NB4 (cell line): ENCODE measurements at places on chromosomes 4 and X.
A peak's percentile ranks its signal among the peaks of the same experiment; 100 is the strongest.

- no peak for DNase-seq
These were observed 439.5 kb downstream of the GRXCR1 start for GRCh38 chr4:43332052-43332425.

GRCh38 chrX:276581-277201, 4.5 kb upstream of the PLCXD1 start:
- DNase-seq, result peak; percentile 40

GRCh38 chr4:107721436-107722100, 1.5 kb upstream of the PAPSS1 start:
- no peak for DNase-seq

DNA sequence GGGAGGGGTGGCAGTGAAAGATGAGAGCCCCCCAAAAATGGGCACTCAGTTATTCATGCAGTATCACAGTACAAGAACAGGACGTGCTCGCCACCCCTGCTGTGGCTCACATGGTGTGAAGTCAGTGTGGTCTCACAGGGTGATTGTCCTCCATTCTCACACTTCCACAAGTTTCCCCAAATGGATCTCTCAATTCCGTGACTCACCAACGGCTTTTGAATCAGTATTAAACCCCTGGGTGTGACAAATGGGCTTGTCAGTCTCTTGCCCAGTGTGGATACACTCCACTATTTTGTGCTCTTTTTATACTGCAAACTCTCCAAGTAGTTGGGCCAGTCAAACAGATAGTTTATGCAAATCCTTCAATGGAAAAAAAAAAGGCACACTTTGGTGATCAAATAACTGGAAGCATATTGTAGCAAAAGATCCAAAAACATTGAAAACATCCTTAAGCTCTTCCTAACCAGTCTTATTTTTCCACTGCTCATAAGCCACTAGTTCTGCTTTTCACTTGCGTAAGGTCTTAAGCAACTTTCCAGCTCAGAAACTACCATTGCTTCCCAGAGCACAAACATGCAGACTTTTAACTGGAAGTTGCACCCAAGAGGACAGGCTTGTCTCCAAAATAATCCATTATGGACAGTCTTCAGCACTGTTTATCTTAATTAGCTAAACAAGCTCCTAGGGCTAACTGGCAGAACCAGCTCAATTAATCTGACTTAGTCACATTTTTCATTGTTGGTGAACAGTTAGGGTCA, 365.7 kb downstream of the PPP3CA start:
- DNase-seq, result peak; percentile 90

GRCh38 chrX:120336899-120337298, 25.0 kb upstream of the ATP1B4 start:
- DNase-seq, result no peak

DNA sequence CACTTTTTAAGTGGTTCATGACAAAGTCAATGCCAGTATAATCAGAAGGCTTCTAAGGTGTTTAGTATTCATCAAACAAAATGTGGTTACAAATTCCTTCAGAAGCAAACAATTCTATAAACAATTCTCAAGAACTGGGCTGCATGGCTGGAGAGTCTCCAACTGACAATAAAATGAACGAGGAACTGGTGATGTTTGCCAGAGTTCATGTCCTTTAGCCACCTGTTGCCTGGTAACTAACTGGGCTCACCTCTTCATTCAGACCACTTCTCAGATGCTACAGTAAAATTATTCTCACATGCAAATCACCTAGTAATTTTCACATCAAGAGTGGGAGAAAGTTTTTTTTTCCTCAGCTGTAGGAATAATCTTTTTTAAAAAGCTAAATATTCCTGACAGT, 53.3 kb downstream of the CAMK2D start:
- no peak for DNase-seq

DNA sequence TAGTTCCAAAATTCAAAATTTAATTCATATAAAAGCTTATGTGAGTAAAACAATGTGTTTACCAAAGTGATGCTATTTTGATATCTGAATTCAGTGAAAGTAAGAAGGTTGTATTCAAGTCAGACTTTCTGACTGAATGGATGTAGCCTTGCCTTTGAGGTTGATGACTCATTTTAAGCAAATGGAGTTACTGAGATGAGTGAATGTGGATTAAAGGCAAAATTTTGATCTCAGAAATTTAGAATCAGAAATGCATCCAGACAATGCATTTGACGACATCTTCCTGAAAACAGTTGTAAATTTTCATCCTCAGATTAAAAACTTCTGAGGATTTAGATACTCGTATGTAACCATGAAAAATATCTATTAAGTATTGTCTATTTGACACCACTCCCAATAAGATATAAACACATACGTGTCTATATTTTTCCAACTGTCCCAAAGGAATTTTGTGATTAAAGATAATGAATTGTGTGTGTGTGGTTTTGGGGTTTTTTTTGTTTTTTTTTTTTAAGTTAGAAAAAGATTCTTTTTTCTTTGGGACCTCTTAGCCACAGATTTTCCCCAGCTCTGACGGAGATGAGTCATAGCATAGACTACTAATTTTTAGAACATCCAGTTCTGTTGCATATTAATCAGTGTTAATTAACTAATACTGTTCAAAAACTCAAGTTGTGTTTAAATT, 34.4 kb downstream of the NFKB1 start:
- DNase-seq, result peak; percentile 27

DNA sequence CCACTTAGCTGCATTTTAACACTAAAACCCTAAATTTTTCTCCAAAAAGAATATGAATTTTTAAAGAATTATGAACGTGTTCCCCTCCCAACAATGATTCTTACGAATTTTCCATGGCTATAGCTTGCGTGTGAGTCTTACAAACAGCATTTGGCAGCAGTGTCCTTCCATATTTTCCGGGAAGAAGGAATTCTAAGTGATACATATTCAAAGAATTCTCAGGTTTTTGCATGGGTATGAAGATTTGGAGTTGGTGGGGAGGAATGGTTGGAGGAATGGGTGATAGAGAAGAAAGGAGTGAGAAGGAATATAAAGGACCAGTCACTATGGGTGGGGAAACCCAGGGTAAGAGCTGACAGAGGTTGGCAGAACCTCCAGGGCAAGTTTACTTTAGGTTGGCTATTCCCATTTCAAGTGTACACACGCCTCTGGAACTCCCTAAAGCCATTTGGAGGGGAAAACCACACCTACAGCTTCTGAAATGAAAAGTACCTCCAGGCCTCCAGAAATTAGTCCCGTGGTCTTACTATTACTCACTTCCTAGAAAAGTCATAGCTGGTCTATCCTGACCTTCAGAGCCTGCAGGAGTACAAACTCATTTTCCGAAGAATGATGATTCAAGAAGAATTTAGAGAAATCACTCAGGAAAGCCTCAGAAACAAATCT, 420.8 kb upstream of the DIPK2B start:
- no peak for DNase-seq

- no peak for DNase-seq
These were observed 128.7 kb downstream of the ARHGAP24 start for GRCh38 chr4:85603437-85604336.

DNA sequence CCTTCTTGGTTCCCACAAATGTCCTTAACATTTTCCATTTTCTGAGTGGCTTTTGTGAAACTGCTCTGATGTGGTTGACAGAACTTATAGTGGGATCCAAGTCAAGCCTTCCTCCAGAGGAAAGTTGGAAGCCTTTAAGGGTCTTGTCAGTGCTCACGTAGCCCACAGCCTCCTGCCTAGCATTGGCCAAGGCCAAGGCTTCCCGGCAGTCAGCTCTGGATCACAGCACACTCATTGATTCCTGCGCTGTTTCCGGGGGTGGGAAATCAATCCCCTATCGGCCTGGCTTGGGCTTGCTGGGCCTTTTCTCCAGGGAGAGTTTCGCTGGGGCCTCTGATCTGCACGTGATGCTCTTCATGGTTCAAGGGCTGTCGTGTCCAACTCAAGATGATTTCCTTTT, 76.1 kb downstream of the SLC9A6 start:
- no peak for DNase-seq

GRCh38 chrX:17078031-17078720, 131.7 kb downstream of the REPS2 start:
- no peak for DNase-seq

- peak; percentile 2 for DNase-seq
These were observed 101.4 kb downstream of the GLRA2 start for GRCh38 chrX:14630733-14631132.

- no peak for DNase-seq
These were observed at the start of gene PRKG2 for GRCh38 chr4:81214881-81215868. Gene PRKG2, minus strand, starts transcription at chr4:81215222. Its CDS starts 10,175 bp downstream, at chr4:81205047.

GRCh38 chrX:48021026-48021900, 14.5 kb downstream of the SPACA5 start:
- peak; percentile 84 for DNase-seq

- no peak for DNase-seq
These were observed 210.2 kb downstream of the DMD start for GRCh38 chrX:33001107-33001506.

DNA sequence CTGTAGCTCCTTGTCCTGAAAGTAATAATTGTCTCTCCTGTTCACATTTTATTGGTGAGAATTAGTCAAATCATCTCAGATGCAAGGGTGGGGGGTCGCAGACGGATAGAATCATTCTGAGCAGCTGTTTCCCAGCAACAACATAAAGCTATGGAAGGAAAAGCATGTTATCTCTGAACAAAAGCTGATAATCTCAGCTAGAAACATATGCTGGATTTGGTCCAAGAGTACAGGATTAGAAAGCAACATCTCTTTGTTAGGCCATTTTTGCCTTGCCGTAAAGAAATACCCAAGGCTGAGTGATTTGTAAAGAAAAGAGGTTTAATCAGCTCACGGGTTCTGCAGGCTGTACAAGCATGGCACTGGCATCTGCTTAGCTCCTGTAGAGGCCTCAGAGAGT, 472.8 kb upstream of the BOD1L1 start:
- no peak for DNase-seq

DNA sequence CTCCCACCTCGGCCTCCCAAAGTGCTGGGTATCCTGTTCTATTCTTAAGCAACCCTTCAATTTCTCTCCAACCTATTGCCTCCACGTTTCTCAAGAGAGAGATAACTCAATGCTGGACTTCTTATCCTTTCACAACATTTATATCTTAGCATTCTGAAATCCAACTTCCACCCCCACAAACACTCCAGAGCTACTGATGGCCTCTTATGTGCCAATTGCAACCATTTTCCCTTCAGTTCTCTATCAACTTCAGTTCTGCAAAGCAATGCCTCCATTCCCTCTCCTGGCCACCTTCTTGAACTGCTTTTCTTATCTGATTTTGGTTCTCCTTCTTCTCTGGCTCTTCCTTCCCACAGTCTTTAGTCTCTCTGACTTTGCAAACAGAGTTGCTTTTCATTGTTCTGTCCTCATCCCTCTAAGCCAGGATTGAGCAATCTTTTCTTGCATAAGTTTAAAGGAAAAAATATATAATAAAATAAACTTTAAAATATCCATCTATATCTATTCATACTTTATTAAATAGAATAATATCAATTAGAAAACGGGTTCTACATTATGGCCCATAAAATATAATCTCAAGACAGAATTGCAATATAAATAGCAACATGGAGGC, 3.6 kb upstream of the STBD1 start:
- DNase-seq, result peak; percentile 81

DNA sequence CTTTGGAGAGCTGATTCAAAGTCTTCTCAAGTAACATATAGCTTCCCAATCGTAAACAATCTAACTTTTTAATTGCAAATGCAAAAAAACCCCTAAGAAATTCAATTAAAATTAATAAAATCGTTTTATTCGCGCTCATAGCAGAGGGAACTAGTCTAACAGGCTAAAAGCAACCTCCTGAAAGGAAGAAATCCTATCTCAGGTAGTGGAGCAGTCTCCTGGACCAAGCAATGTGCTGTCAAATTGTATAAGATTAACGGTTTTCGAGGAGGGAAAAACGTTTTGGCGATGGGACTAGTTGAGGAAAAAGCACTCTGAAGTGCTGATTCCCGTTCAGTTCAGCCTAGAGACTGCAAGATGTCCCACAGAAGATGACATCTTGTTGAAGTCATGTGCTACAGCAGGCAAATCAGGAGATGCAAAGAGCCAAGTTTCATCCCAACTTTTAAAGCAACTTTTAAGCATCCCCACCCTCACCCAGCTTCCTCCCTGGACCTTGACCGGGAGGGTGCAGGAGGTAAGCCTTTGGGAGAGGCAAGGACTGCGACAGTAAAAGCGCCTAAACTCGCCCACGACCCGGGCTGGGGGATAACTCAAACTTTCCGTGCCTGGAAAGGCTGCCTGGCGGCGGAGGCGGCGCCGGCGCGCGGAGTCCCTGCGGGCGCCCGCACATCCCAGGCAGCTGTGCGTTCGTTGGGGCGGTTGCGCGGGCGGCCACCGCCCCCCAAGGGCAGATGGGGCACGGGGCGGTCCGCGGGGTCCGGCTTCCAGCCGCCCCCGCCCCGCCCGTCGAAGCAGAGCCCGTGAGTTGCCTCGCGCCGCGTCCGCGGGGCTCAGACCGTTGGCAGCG, 784 bp downstream of the MAP7D3 start:
- no peak for DNase-seq

- no peak for DNase-seq
These were observed 21.9 kb downstream of the TBCK start for GRCh38 chr4:106294062-106294461.

- DNase-seq, result no peak
These were observed at the start of gene SORBS2 for GRCh38 chr4:185811509-185812364. Gene SORBS2, minus strand, starts transcription at chr4:185812194. Its CDS starts 121,623 bp downstream, at chr4:185690571.
